ENCODE measurements at places on chromosomes 7 and 10.

GRCh38 chr7:120160166-120160565, 112.8 kb upstream of the KCND2 start:
- DNase-seq = no peak

DNA sequence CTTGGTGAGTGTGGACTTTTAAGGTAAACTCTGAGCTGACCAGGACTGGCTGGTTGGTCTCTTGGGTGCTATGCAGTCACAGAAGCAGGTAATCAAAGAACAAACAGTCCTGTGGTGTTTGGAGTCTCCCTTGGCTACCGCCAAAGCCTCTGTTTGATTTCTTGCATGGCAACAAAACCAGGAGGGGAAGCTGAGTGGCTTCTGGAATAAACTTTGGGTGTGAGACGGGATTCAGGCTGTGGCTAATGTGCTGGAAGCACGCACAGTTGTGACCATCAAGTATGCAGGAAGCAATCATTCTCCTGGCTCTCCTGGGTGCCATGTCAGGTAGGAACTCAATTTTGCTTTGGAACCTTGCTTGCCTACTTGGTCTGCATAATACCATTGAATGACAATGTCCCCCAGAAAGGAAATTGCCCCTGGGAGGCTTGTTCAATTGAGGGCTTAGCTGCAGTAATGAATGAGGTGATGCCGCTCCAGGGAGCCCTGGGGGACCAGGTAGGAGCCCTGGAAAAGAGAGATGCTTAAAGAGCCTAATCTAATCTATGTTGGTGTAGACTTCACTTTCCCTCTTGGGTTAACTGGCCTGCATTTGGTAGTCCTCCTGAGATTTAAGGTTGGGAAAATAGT, at the start of gene CDHR3:
Gene CDHR3 (plus strand): TSS at position 227 of the 630 bp plus-strand sequence. CDS start 55 bp downstream, at position 282.
- no peak for DNase-seq

DNA sequence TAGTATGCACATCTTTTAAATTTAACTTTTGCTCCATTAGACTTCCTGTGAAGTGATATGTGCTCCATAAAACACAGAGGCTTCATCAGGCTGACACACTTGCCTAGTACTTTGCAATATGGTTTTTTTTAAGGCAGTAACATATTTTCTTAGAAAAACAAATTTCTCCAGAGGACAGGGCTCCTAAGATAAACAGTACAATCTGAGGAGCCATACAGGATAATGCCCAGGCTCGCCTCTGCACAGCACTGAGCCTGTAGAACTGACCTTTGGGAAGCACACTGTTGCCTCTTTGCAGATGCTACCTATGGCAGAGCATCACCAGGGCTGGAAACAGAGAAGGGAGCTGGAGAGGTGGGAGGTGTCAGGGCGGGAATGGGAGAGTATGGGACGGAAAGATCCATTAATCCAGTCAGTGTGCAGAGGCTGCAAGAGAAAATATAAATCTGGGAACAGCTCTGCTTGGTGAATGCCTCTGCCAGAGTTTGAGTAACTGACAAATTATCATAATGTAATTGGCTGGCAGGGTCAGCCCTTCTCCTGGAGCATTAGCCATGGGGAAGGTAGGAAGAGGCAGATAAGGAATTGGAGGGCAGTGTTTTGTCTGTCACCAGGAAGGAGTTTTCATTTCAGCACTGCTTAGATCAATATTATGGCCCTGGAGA, 132.3 kb downstream of the CREB5 start:
- no peak for DNase-seq

- DNase-seq = no peak
These were observed 39.0 kb downstream of the PPP1R3C start for GRCh38 chr10:91593834-91594233.

- no peak for DNase-seq
These were observed 11.0 kb upstream of the ZNF107 start for GRCh38 chr7:64654796-64655548.

- DNase-seq = no peak
These were observed 27.7 kb upstream of the DDIT4 start for GRCh38 chr10:72245949-72246525.

- no peak for DNase-seq
These were observed 231.4 kb downstream of the KCND2 start for GRCh38 chr7:120504386-120504785.

GRCh38 chr10:101710059-101710695, 15.2 kb upstream of the FBXW4 start:
- DNase-seq = no peak

GRCh38 chr10:48241332-48241731, 33.2 kb downstream of the FRMPD2 start:
- DNase-seq = no peak

DNA sequence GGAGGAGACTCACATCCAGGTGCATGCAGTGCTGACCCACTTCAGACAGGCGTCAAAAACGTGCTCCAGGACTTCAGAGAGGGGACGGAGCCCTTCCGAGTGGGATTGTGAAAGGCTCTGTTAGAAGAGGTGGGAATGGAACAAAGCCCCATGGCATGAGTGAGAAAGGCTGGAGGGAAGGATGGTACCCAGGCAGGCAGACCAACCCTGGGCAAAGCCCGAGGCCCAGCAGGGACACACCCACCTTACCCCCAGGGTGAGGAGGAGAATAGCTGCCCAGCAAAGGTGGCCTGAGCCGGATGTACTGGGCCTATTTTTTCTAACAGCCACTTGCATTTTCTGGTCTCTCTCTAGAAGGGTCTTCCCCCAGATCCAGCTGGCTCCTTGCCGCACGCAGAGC, 14.8 kb downstream of the CHAT start:
- no peak for DNase-seq

GRCh38 chr7:135792363-135792668, 43.7 kb upstream of the FAM180A start:
- no peak for DNase-seq

- no peak for DNase-seq
These were observed 752 bp downstream of the THSD7A start for GRCh38 chr7:11831156-11831735.

- DNase-seq = peak; percentile 73
These were observed 473 bp downstream of the ADCK2 start for GRCh38 chr7:140673063-140673773.

All from psoas muscle (tissue), 8 donors.